ENCODE measurements at places on chromosomes 6 and 20. TPM values are rescaled to one million over a fixed set of nuclear protein-coding genes. Genes with fewer than 3 reads are reported as not detected.
A peak's percentile ranks its signal among the peaks of the same experiment; 100 is the strongest.

DNA sequence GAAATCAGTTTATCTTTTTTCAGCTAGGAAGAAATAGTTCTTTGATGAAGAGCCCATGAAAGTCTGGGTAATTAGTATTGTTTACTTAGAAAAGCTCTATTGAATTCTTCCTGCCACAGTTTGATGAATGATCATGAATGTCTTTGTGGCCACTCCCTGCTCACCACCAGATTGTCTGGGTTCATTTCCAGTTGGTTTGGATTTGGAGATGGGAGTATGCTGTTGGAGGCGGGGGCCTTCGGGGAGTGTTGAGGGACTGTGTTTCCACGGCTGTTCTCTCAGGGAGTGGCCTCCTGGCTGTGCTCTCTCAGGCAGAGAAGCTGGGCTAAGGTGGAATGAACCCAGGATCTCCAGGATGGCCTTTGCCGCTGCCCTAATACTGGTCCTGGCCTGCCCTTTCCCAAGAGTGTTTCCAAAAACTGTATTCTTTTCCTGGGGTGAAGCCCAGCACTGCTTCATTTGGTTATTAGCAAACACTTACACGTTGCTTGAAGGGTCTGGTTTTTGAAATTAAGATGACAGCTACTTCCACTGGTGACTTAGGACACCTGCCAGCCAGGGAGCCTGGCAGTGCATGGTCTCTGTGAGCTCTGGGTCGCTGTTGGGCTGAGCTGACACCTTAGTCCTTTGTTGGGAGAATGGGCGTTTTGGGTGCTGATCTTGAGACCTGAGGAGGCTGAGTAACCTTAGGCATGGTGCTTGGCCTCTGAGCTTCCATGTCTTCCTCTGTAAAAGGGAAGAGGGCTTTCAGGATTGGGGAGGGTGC, 23.2 kb downstream of the PRPF6 start:
- H3K4me1 ChIP-seq = no peaks in the 10 kb centered on the region
- DNase-seq = no peak
- H3K27ac ChIP-seq = no peak overlapping the region
- H3K4me3 ChIP-seq = no peak overlapping the region

GRCh38 chr6:66985816-66986215, 1278.8 kb upstream of the EYS start:
- no peak overlapping the region for H3K27ac ChIP-seq
- H3K27me3 ChIP-seq = no peaks in the 10 kb centered on the region
- H3K36me3 ChIP-seq = no peaks in the 10 kb centered on the region
- DNase-seq = no peak
- H3K4me3 ChIP-seq = no peak overlapping the region

GRCh38 chr6:33856655-33857054, 52.9 kb upstream of the MLN start:
- DNase-seq = peak; percentile 30
- H3K4me1 ChIP-seq = peaks cover 72% of the 10 kb centered on the region
- H3K4me3 ChIP-seq = peak overlapping the region; percentile 11
- H3K27ac ChIP-seq = no peak overlapping the region
- no peaks in the 10 kb centered on the region for H3K36me3 ChIP-seq

C4B gene
- 4.0 TPM for total RNA-seq

CDSN gene
- not detected for total RNA-seq

DNA sequence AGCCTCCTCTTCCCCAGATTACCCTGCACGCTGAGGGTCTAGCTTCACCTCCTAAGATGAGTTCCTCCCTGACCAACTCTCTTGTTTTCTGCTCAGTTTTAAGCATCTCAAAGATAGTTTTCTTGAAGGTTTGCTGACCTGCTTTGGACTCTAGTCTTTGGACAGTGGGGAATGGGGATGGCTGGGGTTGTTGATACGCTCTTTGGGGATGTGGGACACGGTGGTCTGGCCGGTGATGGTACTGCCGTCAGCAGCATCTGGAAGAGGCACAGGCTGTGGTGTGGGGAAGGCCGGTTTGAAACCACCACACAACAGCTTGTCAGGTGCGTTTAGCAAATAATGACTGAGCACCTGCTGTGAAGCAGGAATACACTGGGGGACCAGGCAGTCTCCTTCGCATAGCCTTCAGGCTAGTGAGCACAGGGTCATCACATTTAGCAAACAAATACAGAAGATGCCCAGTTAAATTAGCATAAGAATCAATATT, 94.1 kb downstream of the TMEM242 start:
- H3K27ac ChIP-seq = no peak overlapping the region
- H3K27me3 ChIP-seq = no peaks in the 10 kb centered on the region
- DNase-seq = no peak
- H3K4me3 ChIP-seq = no peak overlapping the region

GRCh38 chr6:16168121-16168520, 39.2 kb downstream of the MYLIP start:
- H3K27me3 ChIP-seq = no peaks in the 10 kb centered on the region
- no peaks in the 10 kb centered on the region for H3K36me3 ChIP-seq
- DNase-seq = no peak
- H3K4me3 ChIP-seq = no peak overlapping the region

ZSCAN16 gene
- 7.4 TPM for total RNA-seq

GRCh38 chr6:92849636-92850035, 569.7 kb downstream of the EPHA7 start:
- DNase-seq = no peak
- H3K36me3 ChIP-seq = no peaks in the 10 kb centered on the region
- H3K4me1 ChIP-seq = no peaks in the 10 kb centered on the region
- no peak overlapping the region for H3K27ac ChIP-seq
- no peak overlapping the region for H3K4me3 ChIP-seq
- H3K27me3 ChIP-seq = no peaks in the 10 kb centered on the region

DNA sequence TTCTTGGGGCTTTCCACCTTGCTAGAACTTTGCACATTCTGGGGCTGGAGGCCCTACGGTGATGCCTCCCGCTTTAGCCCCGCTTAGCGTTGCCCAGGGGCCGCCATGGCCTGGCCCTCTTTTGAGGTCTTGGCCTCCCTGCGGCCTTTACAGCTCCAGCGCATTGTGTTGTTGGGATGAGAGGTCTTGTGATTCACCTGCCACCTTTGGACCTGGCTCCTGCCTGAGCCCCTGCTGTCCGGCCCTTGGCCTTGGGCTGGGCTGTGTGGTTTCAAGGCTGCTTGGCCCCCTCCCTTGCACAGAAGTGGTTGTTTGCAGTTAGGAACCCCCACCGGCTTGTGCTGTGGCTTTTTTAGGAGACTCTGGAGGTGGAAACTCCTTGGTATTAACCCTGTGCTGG, 61.0 kb upstream of the CDH4 start:
- no peak overlapping the region for H3K4me3 ChIP-seq
- no peak overlapping the region for H3K27ac ChIP-seq
- H3K27me3 ChIP-seq = no peaks in the 10 kb centered on the region
- H3K4me1 ChIP-seq = no peaks in the 10 kb centered on the region
- no peak for DNase-seq

Data from CD4-positive, alpha-beta T cell (primary cell).